ENCODE measurements at places on chromosomes 7 and 10. TPM values are rescaled to one million over a fixed set of nuclear protein-coding genes. Genes with fewer than 3 reads are reported as not detected.

GRCh38 chr10:59814878-59815277, 61.6 kb upstream of the MRLN start:
- no peak for DNase-seq

- no peak for DNase-seq
Measured at GRCh38 chr7:47191876-47192291, 390.0 kb downstream of the TNS3 start.

DNA sequence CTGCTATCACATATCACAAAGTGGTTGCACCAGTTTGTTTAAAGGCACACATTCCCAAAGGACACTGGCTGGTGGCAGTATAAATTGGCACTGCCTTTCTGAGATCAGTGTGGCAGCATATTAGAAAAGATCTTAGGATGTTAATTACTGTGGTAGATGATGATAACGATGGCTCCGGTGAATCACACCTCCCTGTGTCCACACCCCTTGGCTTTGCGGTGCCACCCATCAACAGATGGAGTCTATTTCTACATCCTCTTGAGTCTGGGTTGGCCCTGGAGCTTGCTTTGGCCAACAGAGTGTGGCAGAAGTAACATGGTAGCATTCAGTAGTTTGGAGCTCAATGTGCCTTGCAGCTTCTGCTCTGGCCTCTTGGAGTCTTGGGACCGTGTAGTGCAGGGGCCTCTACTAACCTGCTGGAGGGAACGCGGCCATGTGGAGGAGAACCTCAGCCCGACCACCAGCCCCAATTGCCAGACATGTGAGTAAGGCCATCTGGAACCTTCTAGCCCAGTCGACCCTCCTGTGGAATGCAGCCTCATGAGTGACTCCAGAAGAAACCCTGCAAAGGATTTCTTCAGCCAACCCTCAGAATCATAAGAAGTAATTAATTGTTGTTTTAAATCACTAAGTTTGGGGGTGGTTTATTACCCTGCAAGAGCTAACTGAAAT, 27.2 kb upstream of the PLEKHA1 start:
- no peak for DNase-seq

- peak; percentile 6 for DNase-seq
Measured at GRCh38 chr10:17851611-17852010, 42.5 kb downstream of the MRC1 start.

The HABP2 gene
- total RNA-seq, result not detected

The DRGX gene
- total RNA-seq, result 0.33 TPM
